Common myeloid progenitor, CD34-positive (primary cell): ENCODE measurements at places on chromosomes 12 and 14.

DNA sequence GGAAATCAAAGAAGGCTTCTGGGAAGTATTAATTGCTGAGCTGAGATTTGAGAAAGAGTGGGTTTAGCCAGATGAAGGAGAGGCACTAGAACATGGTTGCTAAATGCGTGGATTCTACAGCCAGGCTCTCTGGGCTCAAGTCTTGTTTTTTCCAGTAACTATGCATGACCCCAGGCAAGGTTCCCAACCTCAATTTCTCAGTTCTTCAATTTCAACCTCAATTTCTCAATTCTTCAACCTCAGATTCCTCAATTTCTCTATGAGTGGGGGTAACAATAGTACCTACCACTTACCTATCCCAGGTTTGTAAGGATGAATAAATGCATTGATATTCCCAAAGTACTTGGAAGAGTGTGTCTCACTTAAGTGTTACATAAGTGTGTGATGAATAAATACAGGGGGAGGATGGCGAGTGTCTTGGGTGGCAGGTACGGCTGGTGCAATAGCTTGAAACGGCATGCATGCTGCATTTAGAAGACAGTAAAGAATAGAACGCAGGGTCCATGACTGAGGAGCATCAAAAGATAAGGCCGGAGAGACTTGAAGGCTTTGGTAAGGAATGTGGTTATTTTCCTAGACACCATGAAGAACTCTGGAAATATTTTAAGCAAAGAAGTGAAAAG lies 149.1 kb upstream of the ATP2B1 start:
- no peak for DNase-seq

DNA sequence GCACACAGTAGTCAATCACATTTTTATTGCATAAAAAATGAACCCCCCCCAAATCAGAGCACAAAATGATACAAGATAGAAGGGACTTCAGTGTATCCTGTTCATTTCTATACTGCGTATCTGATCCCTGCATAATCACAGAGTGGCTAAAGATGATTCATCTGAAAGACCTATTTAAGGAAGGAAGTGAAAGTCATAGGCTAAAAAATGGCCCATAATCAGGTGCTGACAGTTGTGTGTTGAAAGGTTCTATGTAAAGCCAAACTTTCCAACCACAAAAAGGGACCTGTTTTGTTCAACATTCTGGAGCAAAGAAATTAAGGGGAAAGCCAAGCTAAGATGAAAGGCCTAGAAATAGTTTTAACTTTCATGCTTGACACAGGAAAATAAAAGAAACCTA lies 147.8 kb upstream of the ATP2B1 start:
- DNase-seq, result peak; percentile 91

DNA sequence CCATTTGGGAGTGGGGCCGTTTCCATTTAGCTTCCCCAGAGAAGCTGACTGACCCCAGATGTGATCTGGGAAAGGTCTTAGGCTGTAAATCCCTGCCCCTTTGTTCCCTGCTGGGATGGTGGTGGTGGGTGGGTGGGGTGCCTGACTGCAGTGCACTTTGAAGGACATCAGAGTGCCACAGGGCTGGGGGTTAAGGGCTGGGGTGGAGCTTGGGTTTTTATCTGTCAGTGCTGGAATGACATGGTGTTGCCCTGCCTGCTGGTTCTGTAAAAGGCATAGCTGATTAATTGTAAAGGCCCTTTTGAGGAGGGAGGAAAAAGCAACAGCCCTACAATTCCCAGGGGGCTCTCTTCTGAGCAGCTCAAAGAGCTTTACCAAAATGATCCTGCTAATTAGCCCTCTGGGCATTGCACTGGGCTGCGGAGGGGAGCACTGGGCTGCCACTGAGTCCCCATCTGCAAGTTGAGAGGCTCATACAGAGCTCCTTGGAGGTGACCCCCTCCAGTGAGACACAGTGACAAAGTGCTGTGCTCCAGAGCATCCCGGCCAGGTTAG lies 21.1 kb downstream of the PLEKHG3 start:
- DNase-seq, result no peak

GRCh38 chr12:6735448-6736191 lies 11.8 kb downstream of the COPS7A start:
- peak; percentile 59 for DNase-seq

GRCh38 chr14:72401632-72402376 lies 469.6 kb downstream of the RGS6 start:
- DNase-seq, result peak; percentile 97
